ENCODE measurements at places on chromosomes 3 and 15. TPM values are rescaled to one million over a fixed set of nuclear protein-coding genes. Genes with fewer than 3 reads are reported as not detected.

The CFAP91 gene
- total RNA-seq = 0.54 TPM

The ZIC1 gene
- total RNA-seq = not detected

The ARIH2 gene
- 71.4 TPM for total RNA-seq

The NOX5 gene
- total RNA-seq = under 0.01 TPM

The GOLGA6L25 gene
- not detected for total RNA-seq

The TM4SF4 gene
- not detected for total RNA-seq

DNA sequence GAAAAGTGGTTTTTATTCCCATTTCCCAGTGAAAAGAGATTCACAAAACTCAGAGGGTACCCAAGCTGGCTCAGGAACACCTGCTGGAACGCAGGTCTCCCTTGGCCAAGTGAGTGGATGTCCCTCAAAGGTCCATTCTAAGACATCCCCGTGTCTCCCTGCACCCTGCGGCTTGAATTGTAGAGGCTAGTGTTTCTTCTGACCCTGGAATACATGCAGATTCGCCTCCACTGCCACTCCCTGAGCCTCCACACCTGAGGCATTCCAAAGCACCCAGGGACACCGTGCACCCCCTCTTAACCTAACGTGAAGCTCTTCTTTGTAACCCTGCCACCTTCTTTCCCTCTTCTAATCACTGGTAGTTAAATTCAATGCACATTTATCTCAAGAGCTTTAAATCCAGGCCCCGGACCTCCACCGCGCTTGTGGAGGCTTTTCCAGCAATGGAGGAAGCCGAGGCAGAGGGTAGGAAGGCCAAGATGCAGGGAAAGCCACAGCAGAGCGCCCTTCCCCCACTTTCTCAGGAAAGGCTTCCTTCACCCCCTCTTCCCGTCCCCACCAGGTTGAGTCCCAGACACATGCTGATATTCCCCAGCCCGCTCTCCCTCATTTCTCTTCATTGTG lies 590 bp upstream of the ITGA11 start:
- no peak for DNase-seq

- DNase-seq = no peak
Observed at GRCh38 chr15:40392986-40393948, 10.7 kb downstream of the KNSTRN start.

- peak; percentile 54 for DNase-seq
Observed at GRCh38 chr15:68204776-68205557, at the start of gene CALML4. Gene CALML4, minus strand, starts transcription at chr15:68205332. Its CDS starts 85 bp downstream, at chr15:68205247.

- DNase-seq = peak; percentile 45
Observed at GRCh38 chr3:181534781-181535221, 176.9 kb upstream of the SOX2 start.

GRCh38 chr15:52011711-52012144 lies 7.3 kb upstream of the MAPK6 start:
- no peak for DNase-seq

GRCh38 chr3:161239700-161240099 lies 18.6 kb downstream of the NMD3 start:
- DNase-seq = no peak

DNA sequence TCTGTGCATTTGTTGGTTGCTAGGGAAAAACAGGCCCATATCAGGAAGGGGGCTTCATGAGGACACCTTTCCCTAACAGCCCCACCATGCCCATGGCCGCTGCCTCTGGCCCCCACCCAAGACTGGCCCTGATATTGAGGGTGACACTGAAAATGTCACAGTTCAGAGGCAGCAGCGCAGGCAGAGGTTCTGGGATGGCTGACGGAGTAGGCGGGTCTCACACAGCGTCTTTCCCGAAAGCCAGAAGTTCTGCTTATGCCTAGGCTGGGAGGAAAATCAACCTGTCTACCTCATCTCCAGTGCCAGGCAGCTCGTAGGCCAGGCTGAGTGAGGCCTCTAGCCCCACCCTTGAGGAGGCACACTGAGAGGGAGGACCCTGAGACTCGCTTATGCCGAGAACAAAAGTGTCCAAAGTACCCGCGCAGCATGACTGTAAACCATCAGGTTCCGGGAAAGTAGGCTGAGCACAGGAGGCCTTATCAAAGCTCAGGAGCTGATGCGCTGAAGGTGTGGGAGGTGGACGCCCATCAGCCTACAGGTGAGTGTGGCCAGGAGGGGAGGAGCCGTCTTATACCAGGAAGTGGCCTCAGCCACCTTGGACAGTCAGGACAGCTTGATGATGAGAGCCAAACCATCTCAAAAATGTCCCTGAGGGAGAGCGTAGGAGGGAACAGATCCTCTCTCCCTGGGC lies 27.5 kb downstream of the GRAMD2A start:
- DNase-seq = no peak

GRCh38 chr3:172799246-172799645 lies 48.7 kb downstream of the ECT2 start:
- no peak for DNase-seq

- no peak for DNase-seq
Observed at GRCh38 chr3:79654019-79654418, 113.8 kb downstream of the ROBO1 start.

DNA sequence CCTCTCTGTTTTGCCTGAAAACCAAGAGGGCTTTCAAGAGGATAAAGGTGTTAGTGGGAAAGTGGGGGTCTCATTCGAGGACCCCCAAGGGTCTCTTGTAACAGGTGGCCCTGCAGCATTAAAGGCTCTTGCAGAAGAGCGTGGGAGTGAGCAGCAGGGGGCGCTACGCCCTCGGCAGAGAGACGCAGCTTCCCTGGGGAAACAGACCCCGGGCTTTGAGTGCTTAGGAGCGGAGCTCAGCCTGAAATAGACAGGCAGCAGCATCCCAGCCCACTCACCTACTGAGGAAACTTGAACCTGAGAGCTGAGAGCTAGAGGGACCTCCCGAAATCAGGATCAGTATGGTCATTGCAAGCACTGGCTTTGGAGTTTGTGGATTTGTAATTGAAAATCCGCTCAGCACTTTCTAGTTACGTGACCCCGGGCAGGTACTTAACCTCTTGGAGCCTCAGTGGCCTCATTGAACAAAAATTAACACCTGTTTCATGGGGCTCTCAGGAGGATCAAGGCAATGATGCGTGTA lies 25.7 kb downstream of the RPLP1 start:
- DNase-seq = no peak

DNA sequence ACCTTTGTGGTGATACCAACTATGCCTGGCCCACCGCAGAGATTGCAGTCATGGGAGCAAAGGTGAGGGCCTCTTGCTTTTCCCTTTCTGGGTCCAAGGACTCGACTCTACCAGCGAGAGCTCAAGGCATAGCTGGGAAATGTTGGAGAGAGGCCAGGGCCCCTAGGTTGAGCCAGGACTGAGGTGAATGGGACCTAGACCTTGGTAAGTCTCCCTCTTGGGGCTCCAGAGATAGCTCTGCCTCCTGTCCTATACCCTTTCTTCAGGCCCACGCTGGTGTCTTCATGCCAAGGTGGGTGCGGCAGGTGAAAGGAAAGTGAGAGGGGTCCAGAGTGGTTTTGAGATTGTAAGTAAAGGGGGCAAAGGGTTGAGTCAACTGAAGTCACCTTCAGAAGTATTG lies 77.5 kb downstream of the PCCB start:
- DNase-seq = no peak

DNA sequence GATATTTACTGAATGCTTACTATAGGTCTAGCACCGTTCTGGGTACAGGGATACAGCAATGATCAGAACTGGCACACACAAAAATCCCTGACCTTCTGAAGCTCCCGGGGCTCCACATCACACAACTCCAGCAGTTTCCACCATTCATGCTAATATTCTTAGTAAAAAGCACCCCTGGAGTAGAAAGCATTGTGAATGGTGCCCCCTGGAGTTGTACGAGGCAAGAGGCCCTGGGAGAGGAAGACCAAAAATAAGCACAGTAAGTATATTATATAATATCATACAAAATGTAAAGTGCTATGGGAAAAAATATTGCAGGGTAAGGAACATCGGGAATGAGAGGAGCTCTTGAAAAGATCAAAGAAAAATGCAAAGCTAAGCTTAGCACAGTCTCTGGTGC lies 790 bp upstream of the SRGAP3 start:
- peak; percentile 29 for DNase-seq

DNA sequence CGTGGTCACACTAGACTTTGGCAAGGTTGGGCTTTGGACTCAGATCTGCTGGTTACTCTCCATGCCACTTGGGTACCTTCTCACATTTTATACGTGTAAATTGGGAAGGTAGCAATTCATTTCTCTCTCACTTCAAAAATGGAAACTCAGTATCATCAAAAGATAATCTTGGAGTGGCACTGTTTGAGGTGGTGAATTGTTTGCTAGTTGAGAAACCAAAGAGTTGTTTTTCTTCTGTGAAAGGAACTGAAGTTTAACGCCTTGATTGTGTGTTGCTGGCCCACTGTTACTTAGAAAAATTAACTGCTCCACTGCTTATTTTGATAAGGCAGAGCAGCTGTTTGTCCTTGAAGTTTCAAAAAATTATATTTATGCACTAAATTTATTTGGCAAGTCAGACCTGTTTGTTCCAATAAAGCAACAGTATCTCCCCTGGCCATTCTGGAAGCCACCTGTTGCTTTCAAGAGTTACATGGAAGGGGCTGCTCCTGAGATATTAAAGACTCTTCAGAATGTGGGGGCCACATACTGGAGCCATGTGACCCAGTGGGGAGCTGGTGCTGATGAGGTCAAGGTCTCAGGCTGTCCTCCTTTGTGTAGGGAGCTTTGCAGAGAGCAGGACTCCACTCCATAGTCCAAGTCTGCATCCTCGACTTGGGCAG lies 16.2 kb downstream of the PLCL2 start:
- DNase-seq = no peak

GRCh38 chr3:194989241-194989640 lies 281.7 kb downstream of the XXYLT1 start:
- no peak for DNase-seq

Data from hematopoietic multipotent progenitor cell (in vitro differentiated cells).